ENCODE measurements at places on chromosomes 1 and 21.

DNA sequence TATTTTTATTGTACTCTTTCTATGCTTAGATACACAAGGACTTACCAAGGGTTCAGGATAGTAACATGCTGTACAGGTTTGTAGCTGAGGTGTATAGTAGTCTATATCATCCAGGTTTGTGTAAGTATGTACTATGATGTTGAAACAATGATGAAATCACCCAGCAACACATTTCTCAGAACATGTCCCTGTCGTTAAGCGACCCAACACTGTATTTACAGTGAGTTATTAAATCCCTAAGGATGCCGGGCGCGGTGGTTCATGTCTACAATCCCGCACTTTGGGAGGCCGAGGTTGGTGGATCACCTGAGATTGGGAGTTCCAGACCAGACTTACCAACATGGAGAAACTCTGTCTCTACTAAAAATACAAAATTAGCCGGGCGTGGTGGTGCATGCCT lies 21.6 kb upstream of the RCOR3 start:
- no peak for DNase-seq

- DNase-seq: no peak
These were observed 1686.2 kb downstream of the PLA2G4A start for GRCh38 chr1:188514917-188515316.

DNA sequence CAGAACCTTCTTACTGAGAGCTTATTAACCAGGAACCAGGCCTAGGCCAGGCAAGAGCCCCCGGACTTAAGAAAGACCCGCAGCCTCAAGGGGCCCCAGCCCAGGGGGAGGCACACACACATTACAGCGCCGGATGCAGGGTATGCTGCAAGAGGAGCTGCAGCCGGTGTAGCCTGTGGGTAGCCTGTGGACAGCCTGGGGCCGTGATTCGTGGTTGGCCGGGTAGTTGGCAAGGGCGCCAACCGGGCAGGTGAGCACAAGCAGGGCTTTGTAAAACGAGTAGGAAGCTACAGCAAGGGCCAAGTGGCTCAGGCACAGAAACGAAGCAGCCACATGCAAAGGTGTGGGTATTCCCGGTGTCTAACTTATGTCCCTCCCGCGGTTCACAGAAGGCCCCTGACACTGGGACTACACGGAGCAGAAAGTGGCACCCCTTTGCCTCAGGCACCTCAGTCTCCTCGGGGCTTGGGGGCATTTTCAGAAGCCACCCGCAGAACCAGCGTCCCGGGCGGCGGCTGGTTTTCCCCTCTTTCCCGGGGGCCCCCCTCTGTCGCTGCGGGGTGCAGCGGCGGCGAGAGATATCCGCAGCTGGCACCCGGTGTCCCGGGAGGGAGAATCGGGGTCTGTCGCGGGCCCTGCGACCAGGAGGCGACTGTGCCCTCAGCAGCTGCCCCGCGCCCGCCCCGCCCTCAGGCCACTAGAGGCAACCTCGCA lies 40.8 kb downstream of the KIAA1614 start:
- DNase-seq: no peak

DNA sequence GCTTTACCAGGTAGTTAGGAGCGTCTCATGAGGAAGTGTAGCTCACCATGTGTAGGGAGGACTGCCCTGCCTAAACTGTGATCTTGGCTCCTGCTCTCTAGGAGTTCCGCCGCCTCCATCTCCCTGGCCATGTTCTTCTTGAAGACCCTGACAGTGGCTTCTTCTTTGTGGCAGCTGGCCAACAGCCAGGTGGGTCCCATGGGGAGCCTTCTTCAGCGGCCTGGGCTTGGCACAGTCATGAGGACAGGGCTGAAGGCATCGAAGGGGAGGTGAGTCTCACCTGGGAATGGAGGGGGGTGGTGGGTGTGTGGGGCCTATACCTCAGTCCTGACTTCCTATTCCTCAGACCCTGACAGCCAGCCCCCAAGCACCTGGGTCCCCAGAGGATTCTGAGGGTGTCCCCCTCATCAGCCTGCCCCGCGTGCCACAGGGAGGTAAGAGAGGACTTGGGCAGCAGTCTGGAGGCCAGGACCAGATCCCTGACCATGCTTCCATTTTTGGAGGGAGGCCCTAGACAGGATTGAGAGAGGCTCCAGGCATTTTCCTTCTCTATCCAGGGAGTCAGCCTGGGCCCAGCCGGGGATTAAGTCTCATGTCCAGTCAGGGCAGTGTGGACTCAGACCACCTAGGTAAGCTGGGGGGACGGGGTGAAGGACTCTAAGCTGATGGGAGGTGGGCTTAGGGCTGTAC lies 21.4 kb downstream of the HYI start:
- DNase-seq: no peak

DNA sequence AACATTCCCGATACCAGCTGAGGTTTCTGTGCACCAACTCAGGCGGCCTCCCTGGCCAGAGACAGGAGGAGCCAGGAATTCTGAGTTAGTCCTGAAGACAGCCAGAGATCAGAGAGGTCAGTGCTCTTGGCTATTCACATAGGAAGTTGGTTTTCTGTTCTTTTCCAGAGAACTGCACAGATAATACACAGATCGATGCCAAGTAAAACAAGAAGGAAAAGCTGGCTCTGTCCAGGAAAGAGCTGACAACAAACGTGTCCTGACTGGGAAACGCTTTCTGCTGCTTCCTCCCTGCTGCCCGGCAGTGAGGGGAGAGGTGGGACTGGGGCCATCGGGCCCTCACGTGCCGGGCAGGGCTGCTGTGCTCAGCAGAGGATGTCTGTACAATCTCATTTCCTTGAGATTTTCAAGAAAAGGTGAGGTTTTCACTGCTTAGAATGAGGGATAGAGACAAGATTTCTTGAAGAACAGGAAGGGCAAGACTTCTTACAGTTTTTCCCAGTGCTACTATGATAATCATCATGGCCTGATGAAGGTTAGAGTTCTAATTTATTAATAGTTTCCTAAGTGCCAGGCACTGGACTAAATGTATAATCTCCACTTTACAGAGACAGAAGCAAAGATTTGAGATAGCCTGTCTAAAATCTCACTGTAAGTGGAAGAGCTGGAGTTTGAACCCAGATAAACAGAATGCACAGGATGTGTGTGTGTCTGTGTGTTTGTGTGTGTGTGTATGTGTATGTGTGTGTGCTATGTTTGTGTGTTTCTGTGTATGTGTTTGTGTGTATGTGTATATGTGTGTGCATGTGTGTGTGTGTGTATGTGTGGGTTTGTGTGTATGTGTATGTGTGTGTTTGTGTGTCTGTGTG lies 211.0 kb upstream of the RAB4A start:
- DNase-seq: no peak

GRCh38 chr1:113088972-113089371 lies 16.0 kb downstream of the LRIG2 start:
- no peak for DNase-seq

DNA sequence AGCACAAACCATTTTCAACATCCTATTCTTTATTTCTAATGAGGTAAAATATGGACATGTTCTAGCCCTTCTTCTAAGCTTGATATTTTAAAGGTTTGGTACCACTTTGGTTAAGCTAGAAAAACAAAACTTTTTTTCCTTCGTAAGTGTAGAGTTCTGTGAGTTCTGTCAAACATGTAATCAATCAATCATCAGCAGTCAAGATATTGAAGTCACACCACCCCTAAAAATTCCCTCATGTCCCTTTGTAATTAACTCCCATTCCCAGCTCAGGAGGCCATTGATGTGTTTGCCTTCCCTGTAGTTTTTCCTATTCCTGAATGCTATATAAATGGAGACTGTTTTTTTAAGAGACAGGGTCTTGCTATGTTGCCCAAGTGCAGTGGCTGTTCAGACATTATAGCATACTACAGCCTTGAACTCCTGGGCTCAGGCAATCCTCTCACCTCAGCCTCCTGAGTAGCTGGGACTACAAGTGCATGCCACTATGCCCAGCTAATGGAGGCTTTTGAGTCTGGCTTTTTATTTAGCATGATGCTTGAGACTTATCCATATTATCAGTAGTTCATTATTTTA lies 23.0 kb downstream of the IVNS1ABP start:
- no peak for DNase-seq

GRCh38 chr1:23489842-23490241 lies 5.9 kb upstream of the ASAP3 start:
- DNase-seq: no peak

DNA sequence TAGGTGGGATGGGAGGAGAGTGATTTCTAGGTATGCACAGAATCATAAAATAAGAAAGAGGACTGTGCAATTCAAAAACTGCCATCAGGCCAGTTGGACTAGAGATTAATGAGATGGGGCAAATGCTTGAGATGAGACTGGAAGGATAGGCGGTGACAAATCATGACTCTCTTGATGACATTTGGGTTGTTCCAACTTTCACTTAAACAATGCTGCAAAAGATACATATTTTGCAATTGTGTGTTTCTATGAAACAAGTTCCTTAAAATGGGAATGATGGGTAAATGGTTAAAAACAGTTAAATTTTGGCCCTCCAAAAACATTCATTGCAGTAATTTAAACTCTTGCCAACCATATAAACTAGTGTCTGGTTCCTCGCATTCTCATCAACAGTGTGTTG lies 55.2 kb downstream of the RNASEL start:
- no peak for DNase-seq

- no peak for DNase-seq
These were observed 228.6 kb downstream of the COP1 start for GRCh38 chr1:175978476-175978875.

DNA sequence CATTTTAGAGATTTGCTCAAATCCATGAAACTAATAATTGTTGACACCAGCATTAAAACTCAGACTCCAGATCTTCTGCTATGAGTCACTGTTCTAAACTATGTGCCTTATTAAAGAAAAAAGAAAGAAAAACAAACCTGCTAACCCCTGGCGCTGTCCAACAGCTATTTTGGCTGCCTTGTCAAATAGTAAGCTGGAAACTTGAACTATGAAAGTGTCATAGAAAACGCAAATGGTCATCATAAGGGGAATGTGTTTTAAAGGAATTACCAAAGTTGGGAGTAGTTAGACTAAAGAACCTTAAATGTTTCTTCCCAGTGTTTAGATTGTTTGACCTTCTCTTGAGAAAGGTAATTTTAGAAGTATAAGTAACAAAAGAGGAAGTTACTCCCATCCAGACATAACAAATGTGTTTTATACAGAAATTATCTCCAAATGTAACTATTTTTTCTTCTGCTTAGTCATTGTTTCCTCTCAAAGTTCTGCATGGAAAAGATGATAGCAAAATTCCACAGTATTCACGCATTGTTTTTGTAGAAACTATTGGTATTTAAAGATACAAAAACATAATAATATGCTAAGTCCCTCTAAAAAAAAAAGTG lies 272.4 kb downstream of the TPR start:
- DNase-seq: no peak

GRCh38 chr1:156896490-156897033 lies 3.0 kb downstream of the PEAR1 start:
- DNase-seq: no peak

- DNase-seq: no peak
These were observed 28.5 kb downstream of the ECE1 start for GRCh38 chr1:21261551-21262292.

DNA sequence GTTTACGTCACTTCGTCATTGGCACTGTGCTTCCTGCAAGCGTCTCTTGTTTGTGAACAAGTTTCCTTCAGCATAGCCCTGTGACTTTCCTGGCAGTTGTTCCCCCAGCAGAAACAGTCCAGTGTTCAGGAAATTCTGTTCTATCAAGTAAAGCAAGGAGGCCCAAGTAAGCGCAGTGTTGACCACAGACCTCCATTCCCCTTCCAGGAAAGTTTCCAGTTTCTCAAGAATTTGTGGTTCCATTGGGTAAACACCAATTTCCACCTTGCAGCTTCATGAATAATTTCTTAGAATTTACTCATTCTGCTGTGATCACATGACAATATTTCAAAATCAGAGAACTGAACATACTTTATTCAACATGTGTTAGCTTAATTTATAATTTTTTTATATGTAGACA lies 88.5 kb upstream of the ETV3 start:
- no peak for DNase-seq

DNA sequence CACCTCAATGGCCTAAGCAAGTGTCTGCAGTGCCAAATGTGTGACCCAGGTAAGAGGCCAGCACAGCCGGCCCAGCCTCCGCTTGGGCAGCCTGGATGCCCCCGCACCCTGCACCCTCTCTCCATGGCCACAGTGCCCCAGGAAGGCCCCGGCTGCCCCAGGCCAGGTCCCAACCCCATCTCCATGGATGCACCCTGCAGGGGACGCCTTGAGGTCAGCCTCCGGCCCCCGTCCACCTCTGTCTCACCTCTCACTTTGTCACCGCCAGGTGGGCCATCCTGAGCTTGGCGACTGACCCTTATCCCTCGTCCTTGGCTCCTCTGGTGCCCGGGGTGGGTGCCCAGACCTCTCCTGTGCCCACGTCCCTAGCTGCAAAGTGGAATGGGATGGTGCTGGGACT lies 2.2 kb downstream of the TNFRSF14 start:
- no peak for DNase-seq

GRCh38 chr1:84781946-84782771 lies 91.9 kb upstream of the SSX2IP start:
- peak; percentile 84 for DNase-seq

- no peak for DNase-seq
These were observed 73.3 kb upstream of the CACNA1E start for GRCh38 chr1:181409981-181410380.

DNA sequence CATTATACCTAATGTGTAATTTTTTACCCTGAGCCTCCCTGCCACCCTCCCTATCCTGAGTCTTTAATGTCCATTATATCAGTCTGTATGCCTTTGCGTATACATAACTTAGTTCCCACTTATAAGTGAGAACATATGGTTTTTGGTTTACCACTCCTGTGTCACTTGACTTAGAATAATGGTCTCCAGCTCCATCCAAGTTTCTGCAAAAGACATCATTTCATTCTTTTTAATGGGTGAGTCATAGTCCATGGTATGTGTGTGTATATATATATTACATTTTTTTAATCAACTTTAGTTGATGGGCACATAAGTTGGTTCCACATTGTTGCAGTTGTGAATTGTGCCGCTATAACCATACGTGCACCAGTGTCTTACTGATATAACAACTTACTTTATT lies 477.1 kb upstream of the NEGR1 start:
- no peak for DNase-seq

DNA sequence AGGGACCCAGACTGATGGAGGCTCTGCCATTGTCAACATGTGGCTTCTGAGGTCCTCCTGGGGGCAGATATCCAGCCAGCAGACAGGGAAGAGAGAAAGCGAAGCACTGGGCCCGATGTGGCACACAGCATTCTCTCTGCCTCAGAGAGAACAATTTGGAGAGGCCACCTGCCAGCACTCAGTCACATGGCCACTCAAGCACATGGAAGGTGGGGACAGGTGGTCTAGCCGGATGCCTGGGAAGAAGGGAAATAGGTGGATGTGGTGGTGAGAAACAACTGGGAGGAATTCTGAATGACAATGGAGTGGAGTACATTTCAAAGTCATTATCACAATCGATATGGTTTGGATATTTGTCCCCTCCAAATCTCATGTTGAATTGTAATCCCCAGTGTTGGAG lies 109.0 kb downstream of the UBE2U start:
- DNase-seq: no peak

DNA sequence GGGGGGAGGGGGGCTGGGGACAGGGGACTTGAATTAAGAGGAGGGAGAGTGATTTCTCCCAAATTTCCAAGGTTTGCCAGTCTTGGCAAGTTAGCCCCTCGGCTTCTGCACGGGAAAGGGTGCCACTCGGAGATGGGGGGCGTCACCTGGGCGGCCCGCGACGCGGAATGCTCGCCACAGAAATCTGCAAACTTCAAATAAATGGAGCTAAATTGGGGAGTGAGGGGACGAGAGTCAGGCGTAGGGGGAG lies 885 bp upstream of the SSBP3 start:
- DNase-seq: peak; percentile 12

All from effector memory CD8-positive, alpha-beta T cell (primary cell).